Stimulated activated CD4-positive, alpha-beta T cell treated with anti-CD3 and anti-CD28 coated beads, TNF-alpha, amount 100 ng/mL, for 48 hours (primary cell): ENCODE measurements at places on chromosomes 2 and 18.

- DNase-seq: no peak
Measured at GRCh38 chr2:159880729-159881128, 82.7 kb upstream of the CD302 start.

GRCh38 chr2:236162031-236162845 lies 5.9 kb downstream of the GBX2 start:
- DNase-seq: no peak

DNA sequence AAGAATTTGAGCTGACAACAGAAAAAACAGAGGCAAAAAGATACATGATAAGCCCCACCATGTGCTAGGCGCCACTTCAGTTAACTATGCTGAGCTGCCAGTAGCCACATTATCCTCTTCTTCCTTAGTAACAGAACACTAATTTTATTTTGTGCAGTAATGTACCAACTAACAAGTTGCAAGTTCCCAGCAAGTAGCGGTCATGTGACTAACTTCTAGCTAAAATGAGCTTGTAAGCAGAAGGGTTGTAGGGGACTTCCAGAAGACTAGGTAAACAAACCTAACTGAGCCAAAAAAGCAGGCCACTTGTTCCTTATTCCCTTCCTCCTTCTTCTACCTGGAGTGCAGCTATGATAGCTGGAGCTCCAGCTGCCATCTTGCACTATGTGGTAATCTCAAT lies 75.5 kb downstream of the DTNB start:
- DNase-seq: no peak

GRCh38 chr2:195513119-195513518 lies 143.9 kb upstream of the SLC39A10 start:
- no peak for DNase-seq

- no peak for DNase-seq
Measured at GRCh38 chr2:96491860-96492497, 13.2 kb downstream of the NEURL3 start.

GRCh38 chr18:5455674-5456073 lies 88.1 kb downstream of the EPB41L3 start:
- DNase-seq: no peak

DNA sequence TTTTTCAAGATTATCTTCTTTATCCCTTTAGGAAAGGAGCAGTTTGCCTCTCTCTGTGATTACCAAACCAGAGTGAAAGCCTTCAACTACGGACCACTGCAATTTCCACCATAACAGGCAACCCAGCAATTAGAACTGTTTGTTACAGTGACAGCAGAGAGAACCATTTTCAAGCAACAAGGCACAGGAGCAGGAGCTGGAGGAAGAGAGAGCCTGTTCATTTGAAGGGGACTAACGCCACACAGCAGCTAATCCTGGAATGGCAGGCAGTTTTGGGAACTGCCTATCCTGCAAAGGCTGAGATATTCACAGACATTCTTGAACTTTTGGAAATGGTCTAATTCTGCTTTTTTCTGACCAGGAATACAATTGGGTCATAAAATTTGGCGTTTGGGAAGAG lies 1541.9 kb upstream of the PIK3C3 start:
- DNase-seq: no peak

DNA sequence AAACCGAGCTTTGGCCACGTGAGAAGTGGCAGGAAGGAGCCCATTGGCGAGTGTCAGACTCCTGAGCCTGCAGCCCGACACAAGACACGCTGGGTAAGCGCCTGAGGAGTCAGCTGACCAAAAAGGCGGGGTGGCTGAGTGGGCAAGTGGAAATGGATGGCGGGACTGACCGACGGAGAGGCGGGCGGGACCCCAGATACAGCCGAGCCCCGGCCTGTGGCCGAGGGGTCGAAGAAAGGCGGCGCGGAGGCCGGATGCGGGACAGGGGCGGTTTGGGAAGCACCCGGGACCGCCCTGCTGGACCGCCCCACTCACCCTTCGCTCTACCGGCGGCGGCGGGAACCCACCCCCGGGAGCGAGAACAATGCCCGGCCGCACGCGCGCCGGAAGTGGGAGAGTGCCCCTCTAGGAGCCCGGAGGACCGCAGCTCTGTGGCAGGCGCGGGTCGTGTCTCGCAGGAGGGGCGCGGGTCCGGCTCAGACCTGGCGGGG lies 22.8 kb downstream of the ZSCAN30 start:
- DNase-seq: peak; percentile 27

- DNase-seq: no peak
Measured at GRCh38 chr2:55088400-55088799, 38.1 kb upstream of the RTN4 start.

DNA sequence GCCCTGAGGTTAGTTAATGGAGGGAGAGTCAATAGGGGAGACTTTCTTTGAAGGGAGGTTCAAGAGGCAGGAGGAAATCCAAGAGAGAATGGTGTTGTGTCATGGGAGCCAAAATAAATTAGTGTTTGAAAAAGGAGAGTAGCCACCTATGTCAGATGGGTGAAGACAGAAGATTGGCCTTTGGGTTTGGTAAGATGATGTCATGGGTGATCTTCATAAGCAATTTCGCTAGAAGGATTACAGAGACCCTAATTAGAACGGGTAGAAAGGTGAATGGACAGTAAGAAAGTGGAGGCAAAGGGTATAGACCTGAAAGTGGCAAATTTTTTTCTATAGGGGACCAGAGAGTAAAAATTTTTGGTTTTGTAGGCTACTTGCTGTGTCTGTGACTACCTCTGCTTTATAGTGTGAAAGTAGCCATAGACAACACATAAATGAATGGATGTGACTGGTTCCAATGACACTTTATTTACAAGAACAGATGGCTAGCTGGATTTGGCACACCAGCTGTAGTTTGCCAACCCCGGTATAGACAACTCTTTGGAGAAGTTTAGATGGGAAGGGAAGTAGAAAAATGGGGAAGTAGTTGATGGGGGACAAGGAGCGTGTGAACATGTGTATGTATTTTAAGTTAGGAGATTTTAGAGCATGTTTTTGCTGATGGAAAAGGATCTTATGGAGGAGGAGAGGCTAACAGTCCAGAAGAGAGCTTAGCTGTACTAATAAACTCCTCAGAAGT lies 9.3 kb downstream of the STAMBP start:
- no peak for DNase-seq

DNA sequence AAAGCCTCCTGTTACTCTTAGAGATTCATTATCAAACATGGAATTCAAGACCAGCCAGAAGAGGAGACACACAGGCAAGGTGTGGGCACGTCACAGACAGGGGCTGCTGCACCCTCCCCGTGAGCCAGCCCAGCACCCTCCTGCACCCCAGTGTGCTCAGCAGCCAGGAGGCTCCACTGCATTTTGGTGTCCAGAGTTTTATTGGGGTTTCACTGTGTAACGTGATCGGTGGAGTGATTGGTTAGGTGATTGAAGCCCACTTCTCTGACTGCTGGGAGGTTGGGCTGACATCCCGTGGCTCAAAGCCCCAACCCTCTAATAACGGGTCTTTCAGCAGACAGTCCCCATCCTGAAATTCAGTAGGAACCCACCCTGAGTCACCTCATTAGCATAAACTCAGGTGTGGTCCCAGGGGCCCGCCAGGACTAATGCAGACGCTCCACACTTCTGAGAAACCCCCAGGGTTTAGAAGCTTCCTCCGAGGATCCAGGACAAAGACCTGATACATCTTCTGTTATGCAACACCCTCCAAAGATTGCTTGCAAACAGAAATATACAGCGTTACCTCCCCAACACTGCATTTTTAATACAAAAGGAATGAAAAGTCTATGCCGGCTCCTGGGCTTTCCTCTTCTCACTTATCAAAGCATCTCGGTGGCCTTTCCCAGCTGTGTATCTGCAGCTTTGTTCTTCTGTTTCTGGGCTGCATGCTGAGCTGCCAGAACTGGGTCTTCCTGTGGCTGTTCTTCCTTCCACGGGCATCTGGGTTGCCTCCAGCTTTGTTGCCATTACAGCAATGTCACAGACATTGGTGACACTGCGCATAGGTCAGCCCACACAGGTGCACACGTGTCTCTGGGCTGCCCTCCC lies 43.7 kb upstream of the SNED1 start:
- no peak for DNase-seq

- no peak for DNase-seq
Measured at GRCh38 chr18:58996131-58996641, 131.5 kb downstream of the ZNF532 start.

DNA sequence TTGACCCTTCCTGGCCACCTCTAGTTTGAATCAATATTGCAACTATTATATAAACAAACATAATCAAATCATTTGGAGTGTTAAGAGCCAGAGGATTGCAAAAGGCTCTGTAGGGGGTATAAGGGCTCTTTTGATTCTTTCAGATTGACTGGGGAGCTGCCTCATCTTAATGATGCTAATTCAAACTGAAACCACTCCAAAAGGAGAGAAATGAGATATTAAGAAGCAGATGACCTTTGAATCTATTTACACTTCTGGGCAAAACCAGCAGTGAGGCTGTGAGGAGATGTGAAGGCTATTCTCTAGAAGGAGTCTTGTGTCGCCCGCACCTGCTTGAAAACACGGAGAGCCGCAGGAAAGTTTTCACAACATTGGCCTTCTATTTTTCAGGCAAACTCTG lies 311.2 kb upstream of the CRIM1 start:
- DNase-seq: no peak

DNA sequence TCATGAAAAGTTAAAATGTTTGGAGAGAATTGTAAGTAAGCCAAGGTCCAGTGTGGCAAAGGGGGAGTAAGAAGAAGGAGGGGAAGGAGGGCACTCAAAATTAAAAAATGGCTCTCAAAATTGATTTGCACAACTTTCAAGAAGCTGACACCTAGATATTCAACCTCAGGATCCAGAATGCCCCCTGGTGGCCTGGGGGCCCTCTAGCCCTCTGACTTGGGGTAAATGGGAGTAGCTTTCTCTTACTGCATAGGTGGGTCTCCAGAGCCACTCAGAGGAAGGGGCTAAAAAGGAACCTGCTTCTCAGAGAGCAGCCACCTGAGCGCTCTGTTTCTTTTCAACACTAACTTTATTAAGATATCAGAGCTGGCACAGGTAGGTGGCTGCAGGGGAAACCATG lies 968.5 kb downstream of the BCL11A start:
- DNase-seq: no peak

DNA sequence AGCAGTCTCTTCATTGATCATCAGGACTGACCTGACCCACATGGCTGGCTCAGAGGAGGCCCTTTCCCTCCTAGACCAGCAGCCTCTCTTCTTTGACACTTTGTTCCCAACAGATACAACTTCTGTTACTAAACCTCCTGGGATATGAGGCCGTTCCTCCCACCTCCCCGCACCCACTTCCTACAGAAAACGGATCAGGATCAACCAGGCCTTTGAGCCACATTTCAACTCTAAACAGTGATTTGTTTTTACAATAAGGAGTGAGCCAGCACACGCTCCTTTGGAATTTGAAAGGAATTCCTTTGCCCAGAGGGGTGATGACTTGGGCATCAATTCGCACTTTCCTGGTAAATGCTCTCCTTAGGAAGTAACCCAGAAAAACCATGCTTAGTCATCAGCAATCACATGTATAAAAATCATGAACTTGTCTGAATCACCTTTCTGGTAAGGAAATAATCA lies 180.4 kb downstream of the FAM124B start:
- DNase-seq: no peak

GRCh38 chr2:164714471-164714870 lies 93.2 kb upstream of the GRB14 start:
- no peak for DNase-seq

DNA sequence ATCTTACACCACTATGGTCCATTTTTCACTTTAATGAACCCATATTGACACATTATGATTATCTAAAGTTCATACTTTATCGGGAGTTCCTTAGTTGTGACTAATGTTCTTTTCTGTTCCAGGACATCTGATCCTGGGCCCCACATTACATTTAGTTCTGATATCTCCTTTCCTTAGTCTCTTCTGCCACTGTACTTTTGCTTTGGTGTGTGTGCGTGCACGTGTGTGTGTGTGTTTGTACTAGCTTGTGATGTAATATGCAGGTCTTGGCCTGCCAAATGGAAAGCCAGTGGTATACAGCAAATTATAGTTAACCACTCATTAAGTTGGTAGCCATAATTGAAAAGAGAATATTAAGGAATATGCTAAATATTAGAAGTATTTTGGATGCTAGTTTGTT lies 88.0 kb downstream of the CDC42EP3 start:
- DNase-seq: no peak

- DNase-seq: no peak
Measured at GRCh38 chr2:77156599-77156998, 365.6 kb downstream of the LRRTM4 start.

DNA sequence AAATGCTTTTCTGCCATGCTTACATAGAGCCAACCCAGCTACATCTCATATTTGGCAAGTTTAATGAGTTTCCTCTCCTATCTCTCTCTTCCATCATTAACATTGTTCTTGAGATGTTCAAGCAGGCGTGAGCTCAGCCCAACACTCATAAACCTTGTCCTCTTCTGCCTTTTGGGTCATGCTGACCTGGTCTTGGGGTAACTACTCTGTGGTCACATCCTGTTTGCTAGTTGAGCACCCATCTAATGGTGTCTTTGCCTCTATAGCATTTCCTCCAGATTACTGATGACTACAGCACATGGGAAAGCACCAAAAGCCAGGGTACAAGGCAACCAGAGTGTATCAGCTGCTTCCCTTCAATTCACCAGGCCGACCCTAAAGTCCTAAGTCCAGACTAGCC lies 366.9 kb upstream of the HNRNPA3 start:
- no peak for DNase-seq

GRCh38 chr2:165467921-165468320 lies 1.6 kb upstream of the CSRNP3 start:
- DNase-seq: no peak

- no peak for DNase-seq
Measured at GRCh38 chr18:12492907-12493306, 85.2 kb downstream of the PRELID3A start.

- no peak for DNase-seq
Measured at GRCh38 chr2:34003795-34004194, 404.7 kb upstream of the FAM98A start.

GRCh38 chr2:148255929-148256328 lies 235.0 kb downstream of the MBD5 start:
- no peak for DNase-seq

GRCh38 chr18:78126536-78126935 lies 853.1 kb upstream of the SALL3 start:
- no peak for DNase-seq

DNA sequence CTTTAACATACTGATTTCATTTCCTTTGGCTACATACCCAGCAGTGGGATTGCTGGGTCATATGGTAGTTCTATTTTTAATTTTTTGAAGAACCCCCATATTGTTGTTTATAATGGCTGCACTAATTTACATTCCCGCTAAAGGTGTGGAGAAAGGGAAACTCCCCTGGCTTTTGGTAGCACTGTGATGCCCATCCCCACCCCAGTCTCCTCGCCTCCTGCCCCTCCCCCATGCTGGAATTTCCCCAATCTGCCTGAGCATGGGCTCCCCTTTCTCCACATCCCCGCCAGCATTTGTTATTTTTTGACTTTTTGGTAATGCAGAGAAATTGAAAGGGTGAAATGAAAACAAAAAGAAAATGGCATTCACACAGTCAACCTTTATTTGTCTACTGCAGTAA lies 30.0 kb upstream of the SULT1C4 start:
- DNase-seq: no peak

DNA sequence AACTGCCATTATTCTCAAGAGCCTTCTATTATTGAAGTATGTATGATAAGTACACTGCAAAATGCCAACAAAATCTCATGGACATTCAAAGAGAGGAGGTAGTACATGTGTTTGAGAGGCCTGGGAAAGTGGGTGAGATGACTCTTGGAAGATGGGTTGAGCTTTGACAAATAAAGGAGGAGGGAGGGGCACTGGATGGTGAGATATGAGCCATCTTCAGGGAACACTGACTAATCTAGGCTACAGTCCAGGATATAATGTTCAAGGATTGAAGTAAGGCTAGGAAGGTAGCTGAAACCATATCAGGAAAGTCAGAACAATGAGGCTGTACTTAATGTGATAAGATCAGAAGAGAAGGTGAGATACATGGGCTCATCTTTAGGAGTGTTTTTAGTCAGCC lies 559.7 kb downstream of the ZEB2 start:
- DNase-seq: no peak

- DNase-seq: no peak
Measured at GRCh38 chr2:237482485-237482884, 4.6 kb upstream of the MLPH start.
